ENCODE measurements at places on chromosomes 13 and 19.

DNA sequence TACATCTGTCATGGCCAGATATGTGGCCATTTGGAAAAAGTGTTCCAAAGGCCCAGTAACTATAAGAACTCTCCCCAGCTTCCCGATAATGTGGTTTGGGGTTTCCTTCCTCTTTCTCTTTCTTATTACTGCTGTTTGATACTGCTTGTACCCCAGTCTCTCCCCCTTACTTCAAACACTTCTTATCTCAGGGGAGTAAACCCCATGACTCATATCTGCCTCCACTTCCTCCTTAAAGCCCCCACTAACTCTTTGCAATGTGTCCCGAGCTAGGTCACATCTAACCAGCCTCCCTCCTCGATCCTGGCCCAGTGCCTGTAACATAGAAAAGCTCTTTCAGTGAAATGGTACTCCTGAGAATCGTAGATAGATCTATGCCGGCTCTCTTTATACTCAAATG lies 82.4 kb upstream of the STARD13 start:
- no peak for DNase-seq

- DNase-seq: no peak
These were observed 10.3 kb downstream of the CELF5 start for GRCh38 chr19:3234800-3235199.

DNA sequence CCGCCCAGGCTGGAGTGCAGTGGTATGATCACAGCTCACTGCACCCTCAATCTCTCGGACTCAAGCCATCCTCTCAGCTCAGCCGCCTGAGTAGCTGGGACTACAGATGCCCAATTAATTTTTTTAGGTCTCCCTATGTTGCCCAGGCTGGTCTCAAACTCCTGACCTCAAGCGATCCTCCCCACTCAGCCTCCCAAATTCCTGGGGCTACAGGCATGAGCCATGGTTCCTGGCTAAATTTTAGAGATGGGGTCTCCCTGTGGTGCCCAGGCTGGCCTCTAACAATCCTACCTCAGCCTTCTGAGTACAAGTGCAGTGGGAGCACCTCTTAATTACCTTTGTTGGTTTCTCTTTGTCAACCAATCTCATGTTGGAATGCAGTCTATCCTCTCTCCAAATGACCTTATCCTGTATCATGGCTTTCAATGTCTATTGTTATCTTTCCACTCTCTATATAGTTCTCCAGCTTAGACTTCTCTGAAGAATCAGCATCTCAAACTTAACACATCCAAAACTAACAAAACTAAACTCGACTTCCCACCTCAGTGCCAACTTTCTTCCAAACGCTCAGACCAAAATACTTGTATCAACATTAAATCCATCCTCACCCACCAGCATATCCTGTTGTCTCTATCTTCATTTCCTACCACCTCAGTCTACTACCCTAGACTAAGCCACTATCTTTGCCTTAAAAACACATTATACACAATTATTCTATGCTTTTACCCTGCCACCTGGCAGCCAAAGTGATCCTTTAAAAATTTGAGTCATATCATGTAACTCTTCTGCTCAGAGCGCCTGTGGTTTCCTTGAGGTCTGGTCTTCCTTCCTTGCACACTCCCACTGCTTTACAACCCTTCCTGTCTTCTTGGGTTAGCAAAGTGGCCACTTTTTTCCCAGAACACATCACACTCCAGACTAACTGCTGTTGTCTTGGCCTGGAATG lies 6.7 kb downstream of the TPT1 start:
- no peak for DNase-seq

GRCh38 chr13:67120872-67121531 lies 109.1 kb downstream of the PCDH9 start:
- no peak for DNase-seq

DNA sequence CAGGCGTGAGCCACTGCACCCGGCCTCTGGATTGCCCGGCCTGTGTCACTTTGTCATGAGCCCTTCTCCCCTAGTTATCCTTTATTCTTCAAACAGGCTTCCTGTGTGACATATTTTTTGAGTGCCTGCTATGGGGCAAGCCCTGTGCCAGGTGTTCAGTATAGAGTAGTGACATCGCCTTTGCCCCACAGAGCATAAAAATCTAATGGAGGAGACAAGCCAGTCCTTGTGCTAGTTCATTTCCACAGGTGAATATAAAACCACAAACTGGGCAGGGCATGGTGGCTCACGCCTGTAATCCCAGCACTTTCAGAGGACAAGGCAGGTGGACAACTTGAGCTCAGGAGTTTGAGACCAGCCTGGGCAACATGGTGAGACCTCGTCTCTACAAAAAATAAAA lies 43.2 kb downstream of the BBC3 start:
- no peak for DNase-seq

GRCh38 chr13:89688918-89689317 lies 1658.6 kb upstream of the MIR17HG start:
- no peak for DNase-seq

- no peak for DNase-seq
These were observed 61.2 kb upstream of the WDFY2 start for GRCh38 chr13:51523082-51523518.

- DNase-seq: no peak
These were observed 185.7 kb downstream of the PTPRS start for GRCh38 chr19:5154799-5155426.

- no peak for DNase-seq
These were observed 60.2 kb upstream of the TNFRSF19 start for GRCh38 chr13:23509781-23510543.

GRCh38 chr13:33931397-33932311 lies 113.7 kb downstream of the RFC3 start:
- peak; percentile 58 for DNase-seq

GRCh38 chr19:33273881-33274662 lies 28.3 kb downstream of the CEBPA start:
- peak; percentile 78 for DNase-seq

GRCh38 chr19:16161840-16162239 lies 11.5 kb downstream of the CIB3 start:
- DNase-seq: peak; percentile 60

- DNase-seq: no peak
These were observed 439 bp downstream of the DZIP1 start for GRCh38 chr13:95643936-95644598.

DNA sequence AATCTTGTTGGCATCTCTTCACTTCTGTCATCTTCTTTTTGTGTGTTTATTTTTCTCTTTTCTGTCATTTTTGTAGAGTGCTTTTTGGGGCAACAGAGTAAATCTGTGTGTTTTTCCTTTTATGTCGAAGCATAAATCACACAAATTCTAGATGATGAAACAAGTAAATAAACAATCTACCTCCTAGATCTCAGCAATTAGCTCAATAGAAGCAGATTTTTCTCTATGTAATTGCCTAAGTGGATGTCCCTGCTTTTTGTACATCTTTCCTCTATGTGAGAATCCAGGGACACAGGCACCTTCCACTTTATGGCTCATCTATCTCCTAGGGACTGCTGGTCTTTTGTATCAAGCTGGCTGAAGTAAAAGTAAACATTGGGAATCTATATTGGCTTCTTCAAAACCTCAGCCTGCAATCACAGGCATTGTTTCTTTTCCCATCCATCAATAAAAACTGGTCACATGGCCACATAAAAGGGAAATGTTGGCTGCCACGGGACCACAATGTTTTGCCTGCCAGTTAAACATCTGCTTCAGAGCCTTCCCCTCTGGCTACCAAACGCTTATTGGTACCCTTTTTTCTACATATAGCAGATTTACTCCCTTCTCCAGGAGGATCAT lies 323.8 kb downstream of the LMO7 start:
- DNase-seq: no peak

DNA sequence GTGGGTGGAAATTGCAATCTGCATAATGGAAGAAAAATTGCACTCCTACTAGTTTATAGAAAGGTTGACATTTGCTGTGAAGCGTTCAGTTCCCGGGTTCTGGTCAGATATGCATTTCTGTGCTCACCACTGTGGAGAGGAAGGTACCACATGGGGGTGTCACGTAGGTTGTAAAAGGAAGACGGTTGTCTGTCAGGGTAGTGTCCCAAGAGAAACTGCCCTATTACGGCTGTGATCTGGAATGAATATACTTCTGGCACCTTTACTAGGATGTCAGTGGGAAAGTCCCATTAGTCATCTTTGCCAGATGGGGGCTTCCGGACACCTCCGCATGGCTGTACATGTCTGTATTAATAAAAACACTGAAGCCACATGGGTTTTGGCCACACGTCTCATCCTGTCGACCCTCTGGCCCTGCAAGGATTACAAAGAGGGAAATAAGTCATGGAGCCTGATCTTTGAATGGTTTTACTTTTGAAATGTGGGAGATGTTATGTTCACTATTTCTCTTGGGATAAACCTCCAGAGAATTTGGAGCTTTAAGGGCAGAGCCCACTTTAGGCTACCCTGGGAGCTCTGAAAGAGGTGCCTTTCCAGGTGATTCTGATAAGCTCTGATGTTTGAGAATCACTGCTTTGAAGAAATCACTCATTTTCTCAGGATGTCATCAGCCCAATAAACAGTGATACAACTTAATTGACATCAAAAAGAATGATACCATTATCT lies 133.9 kb downstream of the AKAP11 start:
- DNase-seq: peak; percentile 52
